Pancreas (tissue), 10 donors: ENCODE measurements at places on chromosomes 3 and 15. TPM values are rescaled to one million over a fixed set of nuclear protein-coding genes. Genes with fewer than 3 reads are reported as not detected.

DNA sequence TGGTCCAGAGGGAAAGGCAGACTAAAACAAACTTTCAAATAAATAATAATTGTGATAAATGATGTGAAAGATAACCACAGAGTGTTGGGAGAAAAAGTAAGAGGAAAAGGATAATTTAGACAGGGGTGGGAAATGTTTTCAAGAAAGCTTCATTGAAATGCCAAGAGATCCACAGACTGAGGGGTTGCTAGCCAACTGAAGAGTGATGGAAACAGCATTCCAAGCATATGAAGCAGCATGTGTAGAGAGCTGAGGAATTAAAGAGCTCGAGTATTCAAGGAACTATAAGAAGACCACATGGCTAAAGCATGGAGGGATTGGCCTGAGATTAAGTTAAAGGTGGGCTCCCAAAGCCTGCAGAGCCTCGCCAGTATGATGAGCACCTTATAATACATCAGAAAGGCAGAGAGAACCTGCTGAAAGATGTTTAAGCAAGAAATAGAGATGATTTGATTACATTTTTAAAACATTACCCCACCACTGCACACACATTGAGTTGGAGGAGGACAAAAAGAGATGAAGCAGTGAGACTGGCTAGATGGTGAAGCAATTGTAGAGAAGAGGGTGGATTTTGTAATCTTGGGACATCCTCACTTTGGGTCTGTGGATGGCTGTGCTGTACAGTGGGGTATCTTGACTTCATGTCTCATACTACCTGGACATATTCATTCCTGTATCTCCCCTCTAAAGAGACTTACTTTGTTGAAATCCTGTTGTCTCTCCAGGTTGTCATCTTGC, 100.8 kb downstream of the STAC start:
- DNase-seq = no peak

GRCh38 chr3:168984872-168985271, 678.6 kb downstream of the MECOM start:
- DNase-seq = no peak

DNA sequence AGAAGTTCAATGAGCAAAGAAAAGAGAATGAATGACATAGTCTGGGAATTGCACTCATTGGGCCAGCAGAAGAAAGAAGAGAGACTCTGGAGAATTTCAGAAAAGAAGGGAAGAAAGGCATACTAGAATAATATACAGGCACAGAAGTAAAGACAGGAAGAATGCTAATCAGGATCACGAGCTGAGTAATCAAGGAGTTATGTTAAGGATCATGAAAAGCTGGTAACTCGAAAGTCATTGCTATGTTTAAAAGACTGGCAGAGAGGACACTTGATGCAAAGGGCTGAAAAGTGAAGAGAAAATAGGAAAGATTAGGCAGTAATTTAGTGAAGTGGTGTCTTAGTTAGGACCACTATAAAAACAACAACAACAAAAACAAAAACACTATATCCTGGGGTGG, 284.1 kb downstream of the ZBBX start:
- DNase-seq = no peak

GRCh38 chr15:35850284-35850683, 304.3 kb upstream of the DPH6 start:
- no peak for DNase-seq

DNA sequence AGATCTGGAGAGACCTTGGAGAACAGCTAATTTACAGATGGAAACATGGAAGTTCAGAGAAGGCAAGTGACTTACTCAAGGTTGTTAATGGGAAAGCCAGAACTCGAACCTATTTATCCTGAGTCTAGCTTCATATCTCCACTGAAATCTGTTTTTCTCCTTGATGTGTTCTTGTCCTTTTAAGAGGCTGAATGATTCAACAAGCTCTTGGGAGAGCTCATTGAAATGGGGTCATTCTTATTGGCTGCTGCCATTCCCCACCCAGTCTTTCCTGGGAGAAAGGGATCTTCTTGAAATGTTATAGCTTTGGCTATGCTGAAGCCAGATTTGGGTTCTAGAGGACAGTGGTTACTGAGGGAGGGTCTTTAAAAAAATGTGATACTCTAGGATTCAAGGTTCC, 41.0 kb downstream of the RTP1 start:
- no peak for DNase-seq

- DNase-seq = no peak
Measured at GRCh38 chr3:190326930-190327329, 4.7 kb upstream of the CLDN1 start.

DNA sequence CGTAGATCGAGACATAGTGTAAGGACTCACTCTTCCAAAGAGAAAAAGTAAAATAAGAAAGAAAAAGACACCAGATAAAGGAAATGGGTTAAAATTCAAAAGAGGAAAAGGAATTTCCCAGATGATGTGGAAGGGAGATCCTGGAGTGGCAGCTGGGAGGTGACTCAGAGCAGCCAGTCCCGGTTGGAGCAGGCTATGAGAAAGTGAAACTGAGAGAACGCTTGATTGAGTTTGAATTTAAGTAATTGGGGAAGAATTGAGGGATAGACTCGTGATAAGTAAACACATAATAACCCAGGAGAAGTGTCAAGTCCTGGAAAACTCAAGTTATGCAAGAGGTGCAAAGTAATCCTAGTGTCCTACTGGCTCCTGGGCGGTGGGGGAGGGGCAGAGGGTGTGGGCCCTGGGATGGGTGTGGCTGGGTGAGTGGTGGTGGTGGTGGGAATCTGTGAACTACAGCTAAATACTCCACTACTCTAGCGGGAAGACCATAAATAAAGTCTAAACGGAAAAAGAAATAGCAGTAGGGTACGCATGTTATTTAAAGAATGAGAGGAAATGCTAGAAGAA, 1.2 kb downstream of the PRR20G start:
- DNase-seq = no peak

DNA sequence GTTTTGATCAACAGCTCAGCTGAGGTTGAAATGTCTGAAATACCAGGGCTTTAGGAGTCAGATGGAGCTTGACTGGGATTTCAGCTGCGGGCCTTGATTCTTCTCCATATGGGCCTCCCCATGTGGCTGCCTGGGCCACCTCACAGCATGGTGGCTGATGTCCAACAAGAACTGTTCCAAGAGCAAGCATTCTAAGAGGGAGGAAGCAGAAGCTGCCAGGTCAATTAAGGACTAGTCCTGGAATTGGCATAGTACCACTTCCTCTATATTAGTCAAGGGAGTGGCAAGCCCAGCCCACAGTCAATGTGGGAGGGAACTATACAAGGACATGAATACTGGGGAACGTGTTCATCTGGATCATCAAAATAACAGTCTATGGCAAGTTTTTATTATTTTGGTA, 181.7 kb upstream of the ANKRD28 start:
- no peak for DNase-seq

Gene FAH
- 22.9 TPM for polyA plus RNA-seq

DNA sequence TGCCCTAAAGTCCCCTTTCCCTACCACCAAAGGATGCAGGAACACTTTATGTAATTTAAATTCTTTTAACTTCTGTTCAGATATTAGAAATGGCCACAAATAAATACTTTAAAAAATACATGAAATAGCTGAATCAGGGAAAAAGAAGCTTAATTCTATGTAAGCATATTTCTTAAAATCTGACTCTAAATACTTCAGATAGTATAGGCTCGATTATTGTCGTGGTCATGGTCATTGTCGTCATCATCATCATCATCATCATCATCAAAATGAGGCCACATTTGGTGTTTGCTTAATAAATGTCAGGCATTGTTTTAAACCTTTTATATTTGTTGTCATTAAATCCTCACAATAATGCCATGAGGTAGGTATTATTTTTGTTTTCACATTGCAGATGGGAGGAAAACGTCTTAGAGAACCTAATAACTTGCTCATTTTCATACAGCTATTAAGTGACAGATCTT, 14.6 kb downstream of the SLC2A2 start:
- no peak for DNase-seq

- no peak for DNase-seq
Measured at GRCh38 chr3:162626172-162626571, 1129.6 kb downstream of the OTOL1 start.

GRCh38 chr3:37668431-37668817, 193.3 kb upstream of the CTDSPL start:
- DNase-seq = no peak

DNA sequence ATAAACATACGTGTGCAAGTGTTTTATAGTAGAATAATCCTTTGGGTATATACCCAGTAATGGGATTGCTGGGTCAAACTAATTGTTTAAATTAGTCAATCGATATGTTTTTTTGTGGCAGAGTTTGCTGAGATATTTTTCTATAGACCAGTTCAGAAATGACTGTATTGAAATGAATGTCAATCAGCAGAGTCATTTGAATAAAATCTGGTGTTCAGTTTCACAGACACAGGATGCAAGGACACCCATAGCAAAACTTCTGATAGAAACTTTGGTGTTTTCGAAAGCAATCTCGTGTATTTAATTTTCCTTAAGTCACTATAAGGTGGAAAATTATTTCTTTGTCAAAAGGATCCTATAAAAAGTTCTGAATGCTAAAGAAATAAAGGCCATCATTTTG, 434.4 kb downstream of the RAP2B start:
- no peak for DNase-seq

GRCh38 chr15:60392986-60393790, 4.6 kb downstream of the ANXA2 start:
- DNase-seq = peak; percentile 87

Gene GUCA1C
- polyA plus RNA-seq = 2.9 TPM

- no peak for DNase-seq
Measured at GRCh38 chr15:80264031-80264430, 12.0 kb upstream of the CTXND1 start.

Gene CHRM5
- polyA plus RNA-seq = not detected

GRCh38 chr3:187967993-187968392, 186.0 kb upstream of the LPP start:
- no peak for DNase-seq

Gene FANCD2OS
- not detected for polyA plus RNA-seq

- no peak for DNase-seq
Measured at GRCh38 chr3:121730940-121731687, 18.4 kb downstream of the GOLGB1 start.

Gene TMEM207
- polyA plus RNA-seq = not detected

Gene GP5
- not detected for polyA plus RNA-seq

DNA sequence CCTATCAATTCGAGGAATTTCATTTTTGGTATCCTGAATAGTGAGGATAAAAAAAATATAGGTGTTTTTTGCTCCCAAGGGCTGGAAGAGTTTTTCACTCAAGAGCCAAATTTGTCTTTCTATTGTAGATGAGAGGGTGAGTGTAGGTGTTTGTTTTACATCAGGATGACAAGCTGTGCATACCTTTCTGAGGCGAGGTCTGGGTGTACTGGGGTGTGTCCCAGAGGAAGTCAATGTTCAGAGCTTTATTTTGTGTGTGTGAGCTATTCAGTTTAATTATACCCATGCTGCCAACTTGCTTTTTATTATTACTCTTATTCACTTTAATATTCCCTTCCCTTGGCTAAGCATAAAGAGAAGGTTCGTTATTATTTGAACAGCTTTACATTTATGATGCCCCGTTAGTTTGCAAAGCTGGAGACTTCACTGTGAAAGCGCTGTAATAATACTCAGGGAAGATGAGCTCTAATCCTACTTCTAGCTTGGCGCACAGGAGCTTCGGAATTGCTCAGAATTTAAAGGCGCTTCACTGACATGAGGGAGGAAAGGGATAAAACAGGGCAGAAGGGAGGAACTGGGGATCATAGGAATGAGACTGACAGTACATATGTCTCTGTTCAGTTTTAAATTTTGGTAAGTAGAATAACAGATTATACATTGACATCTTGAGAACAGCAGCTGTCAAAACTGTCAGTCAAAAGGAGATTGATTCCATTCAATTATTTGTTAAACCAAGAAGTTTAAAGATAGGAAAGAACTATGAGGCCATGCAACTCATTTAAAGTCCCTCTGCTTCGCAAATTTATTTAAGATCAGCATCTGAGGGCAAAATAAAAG, 117.7 kb upstream of the TP63 start:
- no peak for DNase-seq

DNA sequence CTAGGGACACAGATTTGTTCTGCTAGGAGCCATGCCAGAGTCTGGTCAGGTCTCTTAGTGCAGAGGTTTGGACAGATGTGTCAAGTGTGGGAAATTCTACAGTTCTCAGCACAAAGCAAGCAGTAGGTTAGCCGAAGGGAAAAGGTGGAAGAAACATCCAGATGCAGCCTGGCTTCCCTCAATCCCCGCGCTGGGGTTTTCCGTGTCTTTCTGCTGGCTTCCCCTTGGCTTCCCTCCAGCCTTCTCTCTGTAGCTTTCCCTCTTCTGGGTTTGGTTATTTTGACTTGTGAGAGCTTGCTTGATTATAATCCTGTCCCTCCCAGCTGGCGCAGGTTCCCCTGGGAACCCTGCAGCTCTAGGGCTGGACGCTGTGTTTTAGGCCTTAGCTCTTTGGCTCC, 4.1 kb downstream of the TF start:
- DNase-seq = no peak

DNA sequence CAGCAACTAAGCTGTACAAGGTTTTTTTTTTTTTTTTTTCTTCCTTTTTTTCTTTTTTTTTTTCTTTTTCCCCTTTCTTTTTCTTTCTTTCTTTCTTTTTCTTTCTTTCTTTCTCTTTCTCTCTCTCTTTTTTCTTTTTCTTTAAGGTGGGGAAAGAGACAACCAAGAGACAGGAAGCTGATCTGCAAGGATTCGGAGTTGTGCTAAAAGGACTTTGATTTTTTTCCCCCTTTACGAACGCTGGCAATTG, 148 bp downstream of the RBMS3 start:
- no peak for DNase-seq

Gene CD200
- 22.2 TPM for polyA plus RNA-seq

Gene SEC11A
- 71.3 TPM for polyA plus RNA-seq

- no peak for DNase-seq
Measured at GRCh38 chr3:187920030-187920429, 174.8 kb upstream of the BCL6 start.

Gene TNFSF10
- 9.0 TPM for polyA plus RNA-seq

Gene ACVR2B
- 2.1 TPM for polyA plus RNA-seq

Gene CCDC13
- 1.3 TPM for polyA plus RNA-seq

Gene IMPG2
- polyA plus RNA-seq = 0.04 TPM

DNA sequence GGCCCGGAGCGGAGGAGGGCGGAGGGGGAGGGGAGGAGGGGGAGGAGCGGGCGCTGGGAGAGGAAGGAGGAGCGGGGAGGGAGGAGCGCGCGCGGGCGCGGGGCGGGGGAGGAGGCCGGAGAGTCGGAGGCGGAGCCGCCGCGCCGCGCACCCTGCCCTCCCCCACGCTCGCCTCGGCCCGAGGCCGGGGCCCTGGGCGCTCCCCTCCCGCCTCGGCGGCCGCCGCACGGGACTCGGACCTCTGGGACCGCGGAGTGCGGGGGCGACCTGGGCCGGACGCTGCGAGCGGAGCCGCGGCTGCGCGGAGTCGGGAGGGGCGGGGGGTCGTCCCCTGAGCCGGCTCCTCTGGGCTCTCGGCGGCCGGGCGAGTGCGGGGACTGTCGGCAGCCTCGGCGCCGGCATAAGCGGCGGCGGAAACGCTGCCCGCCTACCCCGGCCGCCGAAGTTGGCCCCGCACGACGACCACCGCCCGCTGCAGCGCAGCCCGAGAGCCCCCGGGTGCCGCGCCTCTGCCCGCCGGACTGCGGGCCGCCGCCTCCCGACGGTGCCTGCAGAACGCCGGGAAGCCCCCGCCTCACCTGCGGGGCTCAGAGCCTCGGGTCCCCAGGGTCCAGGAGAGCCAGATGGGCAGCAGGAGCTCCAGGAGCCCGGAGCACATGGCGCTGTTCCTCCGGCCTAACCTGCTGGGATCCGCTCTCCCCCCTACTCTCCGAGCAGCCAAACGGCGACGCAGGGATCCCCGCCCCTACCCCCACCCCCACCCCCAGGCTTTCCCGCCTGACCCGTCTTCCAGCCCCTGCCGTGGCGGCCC, 406 bp upstream of the GABRB3 start:
- DNase-seq = peak; percentile 71

- no peak for DNase-seq
Measured at GRCh38 chr3:174325834-174326700, 533.1 kb upstream of the NAALADL2 start.

- DNase-seq = no peak
Measured at GRCh38 chr3:49659756-49660155, 14.4 kb upstream of the APEH start.

Gene SLITRK3
- polyA plus RNA-seq = not detected
